ENCODE measurements at places on chromosomes 4 and X.

GRCh38 chr4:56658528-56658927 is 22.6 kb downstream of the HOPX start:
- H3K4me1 ChIP-seq, result peaks cover 13% of the 10 kb centered on the region
- no peak for DNase-seq
- H3K4me3 ChIP-seq, result no peak overlapping the region
- H3K36me3 ChIP-seq, result no peaks in the 10 kb centered on the region
- H3K27ac ChIP-seq, result no peak overlapping the region

- no peaks in the 10 kb centered on the region for H3K27me3 ChIP-seq
- peaks cover 4% of the 10 kb centered on the region for H3K4me1 ChIP-seq
- H3K36me3 ChIP-seq, result no peaks in the 10 kb centered on the region
- no peak overlapping the region for H3K27ac ChIP-seq
- no peak overlapping the region for H3K4me3 ChIP-seq
- DNase-seq, result no peak
Observed at GRCh38 chr4:163171590-163171989, 4.9 kb upstream of the NAF1 start.

- H3K4me1 ChIP-seq, result no peaks in the 10 kb centered on the region
- no peaks in the 10 kb centered on the region for H3K27me3 ChIP-seq
- H3K4me3 ChIP-seq, result no peak overlapping the region
Observed at GRCh38 chr4:131459430-131460101, 1689.5 kb upstream of the PCDH10 start.

DNA sequence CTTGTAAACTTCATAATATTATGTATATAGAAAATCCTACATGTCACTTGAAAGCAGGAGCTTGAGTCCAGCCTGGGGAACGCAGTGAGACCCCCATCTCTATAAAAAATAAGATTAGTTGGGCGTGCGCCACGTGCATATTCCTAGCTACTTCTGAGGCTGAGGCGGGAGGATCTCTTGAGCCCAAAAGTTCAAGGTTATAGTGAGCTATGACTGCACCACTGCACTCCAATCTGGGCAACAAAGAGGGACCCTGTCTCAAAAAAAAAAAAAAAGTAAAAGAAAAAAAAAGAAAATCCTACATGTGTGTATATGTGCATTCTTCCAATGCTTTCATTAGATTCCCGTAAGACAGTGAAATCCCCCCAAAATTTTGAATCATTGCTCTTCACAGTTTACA is 1.7 kb downstream of the SEC31A start:
- H3K4me3 ChIP-seq, result peak overlapping the region; percentile 89
- H3K27me3 ChIP-seq, result no peaks in the 10 kb centered on the region
- peak overlapping the region; percentile 83 for H3K27ac ChIP-seq
- DNase-seq, result no peak
- peaks cover 44% of the 10 kb centered on the region for H3K36me3 ChIP-seq

DNA sequence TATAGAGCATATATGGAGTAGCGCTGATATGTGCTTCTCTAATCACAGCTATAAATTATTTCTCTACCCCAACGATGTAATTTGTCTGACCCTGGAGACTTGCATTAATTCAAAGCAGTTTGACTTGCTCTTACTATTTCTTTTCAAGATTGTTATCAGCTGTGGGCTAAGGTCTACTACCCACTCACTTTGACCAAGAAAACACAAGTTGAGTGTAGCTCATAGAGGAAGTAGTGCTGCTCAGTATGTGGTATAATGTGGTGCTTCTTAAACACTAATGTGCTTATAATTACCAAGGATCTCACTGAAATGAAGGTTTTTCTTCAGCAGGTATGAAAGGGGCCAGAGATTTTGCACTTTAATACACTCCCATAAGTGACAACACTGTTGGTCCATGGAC is 70.1 kb downstream of the INPP4B start:
- no peak overlapping the region for H3K27ac ChIP-seq
- no peak for DNase-seq
- no peaks in the 10 kb centered on the region for H3K4me1 ChIP-seq
- no peaks in the 10 kb centered on the region for H3K27me3 ChIP-seq
- H3K4me3 ChIP-seq, result no peak overlapping the region

DNA sequence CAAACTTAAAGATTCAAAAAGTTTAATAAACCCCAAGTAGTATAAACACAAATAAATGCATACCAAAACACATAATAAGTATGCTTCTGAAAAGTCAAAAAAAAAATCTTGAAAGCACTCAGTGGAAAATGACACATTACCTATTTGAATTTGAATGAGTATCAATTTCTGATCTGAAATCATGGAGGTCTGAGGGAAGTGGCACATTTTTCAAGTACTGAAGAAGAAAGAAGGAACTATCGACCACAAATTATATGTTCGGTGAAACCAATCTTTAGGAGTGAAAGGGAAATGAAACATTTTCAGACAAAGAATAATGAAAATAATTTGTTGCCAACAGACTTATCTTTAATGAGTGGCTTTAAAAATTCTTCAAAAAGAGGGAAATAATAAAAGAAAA is 12.1 kb upstream of the F9 start:
- H3K36me3 ChIP-seq, result no peaks in the 10 kb centered on the region
- H3K4me1 ChIP-seq, result no peaks in the 10 kb centered on the region
- no peak for DNase-seq
- H3K27me3 ChIP-seq, result no peaks in the 10 kb centered on the region

GRCh38 chr4:7398788-7399439 is 35.8 kb downstream of the PSAPL1 start:
- no peaks in the 10 kb centered on the region for H3K27me3 ChIP-seq
- H3K4me1 ChIP-seq, result peaks cover 39% of the 10 kb centered on the region
- H3K36me3 ChIP-seq, result no peaks in the 10 kb centered on the region

DNA sequence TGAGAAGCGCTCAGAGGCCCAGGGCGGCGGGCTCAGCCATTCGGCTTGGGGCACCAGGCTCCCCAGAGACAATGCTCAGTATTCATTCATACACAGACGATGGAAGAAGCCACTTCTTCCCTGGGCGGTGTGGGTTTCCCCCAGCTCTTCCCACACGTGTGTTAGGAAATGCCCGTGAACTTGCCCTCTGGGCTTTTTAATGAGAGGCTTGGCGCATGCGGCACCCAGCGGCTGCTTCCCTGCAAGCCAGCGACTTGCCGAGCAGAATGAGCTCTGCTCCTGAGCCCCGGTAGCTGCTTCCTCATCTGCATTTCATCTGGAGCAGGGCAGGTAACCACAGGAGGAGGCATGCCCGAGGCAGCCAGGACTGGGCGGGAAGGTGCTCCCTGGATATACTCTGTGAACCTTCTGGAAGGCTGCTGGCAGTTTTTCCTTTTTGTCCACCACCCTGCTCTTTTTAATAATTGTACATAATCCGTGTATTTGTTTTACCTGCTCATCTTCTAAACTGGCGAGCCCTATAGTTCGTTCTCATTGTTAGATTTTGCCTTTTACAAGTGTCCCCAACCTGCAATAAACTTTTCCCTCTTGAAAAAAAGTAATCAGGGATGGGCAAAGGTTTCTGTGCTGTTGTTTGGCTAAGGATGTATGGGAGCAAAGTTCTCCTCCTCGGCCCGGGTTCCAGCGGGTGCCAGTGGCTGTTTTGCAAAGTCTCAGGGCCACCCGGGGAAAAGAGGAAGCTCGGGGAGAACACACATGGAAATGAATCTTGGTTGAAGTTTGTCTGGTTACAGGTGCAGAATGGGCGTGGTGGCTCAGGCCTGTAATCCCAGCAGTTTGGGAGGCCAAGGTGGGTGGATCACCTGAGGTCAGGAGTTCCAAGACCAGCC is 178.8 kb downstream of the DCLK2 start:
- H3K4me1 ChIP-seq, result peaks cover 17% of the 10 kb centered on the region
- no peaks in the 10 kb centered on the region for H3K27me3 ChIP-seq
- no peak overlapping the region for H3K4me3 ChIP-seq
- no peak for DNase-seq

DNA sequence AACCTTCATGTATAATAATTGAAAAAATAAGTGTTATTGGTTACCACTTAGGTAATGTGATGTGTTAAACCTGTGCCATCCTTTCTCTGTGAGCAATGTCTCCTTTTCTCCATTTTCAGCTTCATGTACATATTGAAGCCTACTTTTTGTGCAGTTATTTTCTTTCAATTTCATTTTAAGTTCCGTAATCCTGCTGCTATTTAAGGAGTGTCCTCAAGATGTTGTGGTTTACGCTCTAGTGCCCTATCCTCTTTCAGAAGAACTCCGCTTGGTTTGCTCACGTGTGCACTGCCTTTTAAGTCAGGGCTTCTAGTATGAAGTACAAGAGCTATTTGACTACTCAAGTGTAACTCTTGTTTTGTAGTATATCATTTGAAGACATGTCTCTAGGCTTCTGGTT is 2253.2 kb upstream of the TENM3 start:
- no peaks in the 10 kb centered on the region for H3K4me1 ChIP-seq
- H3K36me3 ChIP-seq, result no peaks in the 10 kb centered on the region

DNA sequence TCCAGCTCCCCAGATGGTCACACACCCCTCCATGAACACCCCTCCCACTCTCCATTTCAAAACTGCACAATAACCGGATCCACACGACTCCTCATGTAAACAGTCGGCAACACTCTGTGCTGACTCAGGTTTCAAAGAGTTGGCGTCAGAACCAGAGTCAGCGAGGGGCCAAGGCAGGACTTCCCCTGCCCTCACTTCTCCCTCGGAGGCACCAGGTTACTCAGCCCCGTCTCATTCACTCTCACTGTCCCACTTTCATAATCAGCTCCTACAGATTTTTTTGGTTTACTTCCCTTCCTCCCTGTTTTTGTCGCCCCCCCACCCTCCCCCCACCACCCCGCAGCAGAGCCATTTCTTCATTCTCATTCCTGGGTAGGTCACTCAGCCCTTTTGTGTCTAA is 2.7 kb upstream of the TIMP1 start:
- peak overlapping the region; percentile 35 for H3K27ac ChIP-seq
- peaks cover 8% of the 10 kb centered on the region for H3K4me1 ChIP-seq
- H3K27me3 ChIP-seq, result no peaks in the 10 kb centered on the region

DNA sequence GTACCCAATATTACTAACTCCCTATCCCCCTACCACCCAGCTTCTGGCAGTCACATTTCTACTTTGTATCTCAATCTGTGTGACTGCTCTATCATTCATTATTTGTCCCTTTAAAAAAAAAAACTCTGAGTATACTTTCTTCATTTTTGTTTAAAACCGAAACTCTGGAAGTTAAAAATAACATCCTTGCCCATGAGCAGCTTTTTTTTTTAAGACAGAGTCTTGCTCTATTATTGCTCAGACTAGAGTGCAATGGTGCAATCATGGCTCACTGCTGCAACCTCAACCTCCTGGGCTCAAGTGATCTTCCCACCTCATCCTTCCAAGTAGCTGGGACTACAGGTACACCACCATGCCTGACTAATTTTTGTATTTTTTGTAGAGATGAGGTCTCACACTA is 15.8 kb downstream of the UBE2K start:
- no peaks in the 10 kb centered on the region for H3K27me3 ChIP-seq
- no peak overlapping the region for H3K4me3 ChIP-seq
- peaks cover 35% of the 10 kb centered on the region for H3K36me3 ChIP-seq
- H3K27ac ChIP-seq, result no peak overlapping the region
- no peak for DNase-seq
- H3K4me1 ChIP-seq, result peaks cover 4% of the 10 kb centered on the region

GRCh38 chrX:141673946-141674345 is 24.6 kb downstream of the SPANXD start:
- H3K27ac ChIP-seq, result no peak overlapping the region
- H3K36me3 ChIP-seq, result no peaks in the 10 kb centered on the region
- no peaks in the 10 kb centered on the region for H3K27me3 ChIP-seq
- DNase-seq, result no peak
- no peaks in the 10 kb centered on the region for H3K4me1 ChIP-seq

DNA sequence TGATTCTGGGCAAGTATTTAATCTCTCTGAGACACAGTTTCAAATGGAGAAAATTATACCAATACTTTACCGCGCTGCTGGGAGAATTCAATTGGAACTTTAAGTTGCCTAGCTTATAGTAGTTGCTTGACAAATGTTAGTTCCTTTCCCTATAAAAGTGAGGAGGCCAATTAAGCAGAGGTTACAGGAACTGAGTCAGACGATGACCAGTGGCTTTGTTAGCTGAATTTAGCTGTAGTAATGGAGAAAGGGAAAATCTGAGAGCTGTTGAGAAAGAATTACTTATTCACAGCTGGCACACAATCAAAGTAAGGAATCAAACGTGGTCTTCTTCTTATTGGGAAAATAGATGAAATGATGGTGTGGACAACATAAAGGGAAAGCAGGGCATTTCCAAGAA is 29.6 kb downstream of the SMARCA1 start:
- peaks cover 7% of the 10 kb centered on the region for H3K4me1 ChIP-seq
- DNase-seq, result no peak
- H3K27ac ChIP-seq, result no peak overlapping the region
- no peak overlapping the region for H3K4me3 ChIP-seq

DNA sequence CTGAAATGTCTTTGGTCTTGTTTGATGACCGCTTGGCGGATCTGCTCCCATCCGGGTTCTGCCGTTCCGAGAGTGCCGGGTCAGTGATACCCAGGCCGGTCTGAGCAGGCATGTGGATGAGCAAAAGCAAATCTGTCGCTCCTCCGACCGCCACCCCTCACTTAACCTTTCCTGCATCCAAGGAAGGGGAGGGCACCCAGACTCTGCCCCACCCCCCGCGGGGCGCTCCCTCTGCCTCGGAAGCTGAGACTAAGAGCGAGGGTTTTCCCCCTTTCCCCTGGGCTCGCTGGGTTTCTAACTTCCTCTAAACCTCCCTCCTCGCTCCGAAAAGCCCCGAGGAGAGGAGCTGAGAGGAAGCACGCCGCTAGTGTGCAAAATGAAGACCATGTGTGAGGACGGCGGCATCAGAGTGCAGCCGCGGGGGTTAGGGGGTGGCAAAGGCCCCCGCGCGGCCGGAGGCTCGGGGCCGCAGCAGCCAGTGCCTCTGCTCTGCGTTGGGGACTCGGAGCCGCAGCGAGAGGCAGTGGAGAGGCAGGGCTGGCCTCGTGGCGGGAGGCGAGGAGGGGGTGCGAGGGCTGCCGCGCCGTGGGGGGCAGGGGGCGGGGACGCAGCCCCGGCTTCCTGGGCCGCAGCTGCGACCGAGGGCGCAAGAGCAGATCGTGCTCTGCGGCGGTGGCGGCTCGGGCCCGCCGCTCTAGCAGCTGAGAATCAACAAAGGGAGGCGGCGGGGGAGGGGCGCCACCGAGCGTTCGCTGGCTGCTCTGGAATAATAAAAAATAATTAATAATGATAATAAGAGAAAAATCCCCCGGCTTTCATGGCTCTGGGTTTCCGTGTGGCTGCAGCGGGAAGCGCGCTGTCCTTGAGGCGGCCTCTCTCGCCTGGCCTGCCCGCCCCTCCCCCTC is 55.8 kb upstream of the BCOR start:
- no peak for DNase-seq
- H3K4me1 ChIP-seq, result no peaks in the 10 kb centered on the region
- no peaks in the 10 kb centered on the region for H3K27me3 ChIP-seq
- H3K4me3 ChIP-seq, result peak overlapping the region; percentile 28
- H3K27ac ChIP-seq, result no peak overlapping the region

GRCh38 chrX:147953976-147954375 is 27.2 kb upstream of the FMR1NB start:
- H3K36me3 ChIP-seq, result no peaks in the 10 kb centered on the region
- H3K27ac ChIP-seq, result no peak overlapping the region
- no peaks in the 10 kb centered on the region for H3K4me1 ChIP-seq
- DNase-seq, result no peak
- no peaks in the 10 kb centered on the region for H3K27me3 ChIP-seq

DNA sequence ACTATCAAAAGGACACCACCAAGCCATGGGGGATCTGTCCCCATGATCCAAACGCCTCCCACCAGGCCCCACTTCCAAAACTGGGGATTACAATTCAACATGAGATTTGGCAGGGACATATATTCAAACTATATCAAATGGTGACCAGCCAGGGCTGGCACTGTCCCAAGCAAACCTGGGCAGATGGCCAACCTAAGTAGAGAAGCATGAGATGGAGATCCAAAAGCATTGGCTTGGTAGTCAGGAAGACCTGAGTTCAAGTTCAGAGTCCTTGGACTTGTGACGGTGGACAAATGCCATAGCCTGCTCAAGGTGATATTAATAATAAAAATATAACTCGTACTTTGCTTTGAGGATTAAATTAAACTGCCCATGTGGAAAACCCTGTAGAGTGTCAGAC is 79.2 kb upstream of the HS3ST1 start:
- H3K27me3 ChIP-seq, result no peaks in the 10 kb centered on the region
- no peak for DNase-seq
- H3K36me3 ChIP-seq, result no peaks in the 10 kb centered on the region
- no peak overlapping the region for H3K27ac ChIP-seq
- no peak overlapping the region for H3K4me3 ChIP-seq

Measured in RWPE2 (cell line).